HFFc6 (cell line): ENCODE measurements at places on chromosomes 16 and 17.
A peak's percentile ranks its signal among the peaks of the same experiment; 100 is the strongest.

DNA sequence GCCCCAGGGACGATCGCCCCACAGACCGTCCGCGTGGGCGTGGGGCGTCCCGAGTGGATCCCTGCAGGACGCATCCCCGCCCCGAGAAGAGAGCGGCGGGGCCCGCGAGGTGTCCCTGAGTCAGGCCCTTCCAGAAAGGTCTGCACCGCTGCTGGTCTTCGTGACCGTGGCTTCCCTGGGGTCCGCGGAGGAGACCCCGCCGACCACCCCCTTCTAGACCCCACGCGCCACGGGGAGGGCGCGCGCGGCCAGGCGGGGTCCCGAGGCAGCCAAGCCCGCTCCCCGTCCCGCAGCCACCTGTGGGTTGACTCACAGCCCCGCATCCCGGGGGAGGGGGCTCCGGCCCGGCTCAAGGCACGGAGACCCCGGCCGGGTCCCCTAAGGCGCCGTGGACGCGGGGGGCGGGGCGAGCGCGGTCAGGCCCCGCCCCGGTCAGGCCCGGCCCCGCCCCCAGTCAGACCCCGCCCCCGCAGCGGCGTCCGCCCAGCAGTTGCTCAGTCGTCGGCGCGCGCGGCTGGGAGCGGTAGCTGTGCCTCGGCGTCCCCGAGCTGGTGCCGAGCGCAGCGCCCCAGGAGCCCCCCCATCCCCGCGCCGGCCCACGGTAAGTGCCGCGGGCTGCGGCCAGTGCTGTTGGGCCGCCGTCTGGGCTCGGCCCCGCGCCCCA, at the start of gene BAIAP3:
BAIAP3 (plus strand) TSS at position 497 of the 664 bp plus-strand sequence. CDS start 4,905 bp downstream, outside the sequence.
- DNase-seq: no peak

DNA sequence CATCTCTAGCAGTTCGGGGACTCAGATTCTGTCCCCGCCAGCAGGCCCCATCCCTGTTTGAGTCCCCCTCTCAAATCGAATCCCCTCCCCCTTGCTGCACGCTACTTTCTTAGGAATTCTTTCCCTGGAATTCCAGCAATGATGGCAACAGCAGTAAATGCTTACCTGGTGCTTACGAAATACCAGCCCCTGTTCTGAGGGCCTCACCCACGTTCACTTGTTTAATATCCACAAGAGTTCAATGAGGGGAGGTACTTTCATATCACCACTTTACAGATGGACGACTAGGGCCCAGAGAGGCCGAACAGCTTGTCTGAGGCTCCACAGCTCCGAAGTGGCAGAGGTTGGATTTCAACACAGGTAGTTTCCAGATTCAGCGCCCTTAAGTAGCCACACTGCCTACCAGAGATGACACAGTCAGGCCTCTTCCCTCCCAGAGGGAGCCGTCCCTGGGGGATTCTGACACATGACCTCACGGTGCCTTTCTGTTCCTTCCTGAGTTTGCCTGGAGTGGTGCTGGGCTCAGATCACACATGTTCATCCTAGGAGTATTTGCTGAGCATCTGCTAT, 120.7 kb upstream of the GSE1 start:
- DNase-seq: no peak

DNA sequence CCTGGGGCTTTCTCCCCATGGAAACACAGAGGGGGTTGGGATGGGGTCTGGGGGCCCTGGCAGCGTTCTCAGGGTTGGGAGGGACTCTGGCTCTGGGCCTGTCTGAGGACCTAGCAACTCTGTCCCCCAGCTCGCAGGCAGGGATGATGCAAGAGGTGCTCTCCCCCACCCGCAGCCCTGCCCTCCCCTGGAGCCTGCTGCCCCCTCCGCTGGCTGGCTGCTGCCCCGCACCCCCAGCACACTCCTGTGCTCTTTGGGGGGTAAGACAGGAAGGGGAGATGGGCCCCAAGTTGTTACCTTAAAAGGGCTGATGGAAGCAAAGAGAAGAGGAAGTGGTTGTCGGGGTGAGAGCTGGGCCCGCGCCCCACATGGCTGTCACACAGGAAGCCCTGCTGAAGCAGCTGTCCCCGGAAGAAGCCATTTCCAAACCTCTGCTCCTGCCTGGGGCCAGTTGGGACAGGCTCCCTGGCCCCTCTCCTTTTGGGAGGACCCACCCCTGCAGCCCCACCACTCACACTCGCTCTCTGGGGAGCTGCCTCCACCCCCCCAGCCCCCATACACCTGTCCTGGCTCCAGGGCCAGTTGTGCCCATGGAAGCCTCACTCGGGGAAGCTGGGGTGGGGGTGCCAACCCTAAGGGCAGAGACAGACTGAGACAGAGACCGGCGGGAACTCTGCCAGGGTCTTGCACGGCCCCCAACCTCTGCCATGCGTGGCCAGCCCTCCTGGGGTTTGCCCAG, 2.5 kb downstream of the CORO1A start:
- no peak for DNase-seq

GRCh38 chr16:56370185-56370874, 55.0 kb downstream of the AMFR start:
- no peak for DNase-seq

- DNase-seq: no peak
These were observed 131.8 kb downstream of the UTP18 start for GRCh38 chr17:51391982-51392654.

DNA sequence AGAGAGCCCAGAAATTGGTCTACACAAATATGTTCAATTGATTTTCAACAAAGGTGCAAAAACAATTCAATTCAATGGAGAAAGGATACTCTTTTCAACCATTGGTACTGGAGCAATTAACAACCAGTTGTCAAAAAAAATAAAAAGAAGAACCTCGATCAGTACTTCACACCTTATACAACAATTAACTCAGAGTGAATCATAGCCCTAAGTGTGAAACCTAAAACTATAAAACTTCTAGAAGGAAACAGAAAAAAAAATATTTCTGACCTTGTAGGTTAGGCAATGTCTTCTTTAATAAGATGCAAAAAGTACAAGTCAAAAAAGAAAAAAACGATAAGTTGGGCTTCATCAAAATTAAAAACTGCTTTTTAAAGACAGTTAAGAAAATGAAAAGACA, 56.1 kb upstream of the CHMP6 start:
- no peak for DNase-seq

DNA sequence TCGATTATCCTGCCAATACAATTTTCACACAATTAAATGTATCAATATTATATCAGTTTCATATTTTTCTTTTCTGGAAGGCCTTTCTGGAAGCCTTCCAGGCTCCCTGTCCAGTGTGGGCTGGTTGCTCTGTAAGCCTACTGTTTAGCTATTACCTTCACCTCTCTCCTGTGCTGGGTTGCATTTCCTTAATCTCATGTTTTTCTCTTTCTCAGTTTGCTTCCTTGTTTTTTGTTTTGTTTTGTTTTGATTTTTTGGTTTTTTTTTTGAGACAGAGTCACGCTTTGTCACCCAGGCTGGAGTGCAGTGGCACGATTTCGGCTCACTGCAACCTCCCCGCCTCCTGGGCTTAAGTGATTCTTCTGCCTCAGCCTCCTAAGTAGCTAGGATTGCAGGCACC, 6.8 kb downstream of the SEPHS2 start:
- DNase-seq: no peak

DNA sequence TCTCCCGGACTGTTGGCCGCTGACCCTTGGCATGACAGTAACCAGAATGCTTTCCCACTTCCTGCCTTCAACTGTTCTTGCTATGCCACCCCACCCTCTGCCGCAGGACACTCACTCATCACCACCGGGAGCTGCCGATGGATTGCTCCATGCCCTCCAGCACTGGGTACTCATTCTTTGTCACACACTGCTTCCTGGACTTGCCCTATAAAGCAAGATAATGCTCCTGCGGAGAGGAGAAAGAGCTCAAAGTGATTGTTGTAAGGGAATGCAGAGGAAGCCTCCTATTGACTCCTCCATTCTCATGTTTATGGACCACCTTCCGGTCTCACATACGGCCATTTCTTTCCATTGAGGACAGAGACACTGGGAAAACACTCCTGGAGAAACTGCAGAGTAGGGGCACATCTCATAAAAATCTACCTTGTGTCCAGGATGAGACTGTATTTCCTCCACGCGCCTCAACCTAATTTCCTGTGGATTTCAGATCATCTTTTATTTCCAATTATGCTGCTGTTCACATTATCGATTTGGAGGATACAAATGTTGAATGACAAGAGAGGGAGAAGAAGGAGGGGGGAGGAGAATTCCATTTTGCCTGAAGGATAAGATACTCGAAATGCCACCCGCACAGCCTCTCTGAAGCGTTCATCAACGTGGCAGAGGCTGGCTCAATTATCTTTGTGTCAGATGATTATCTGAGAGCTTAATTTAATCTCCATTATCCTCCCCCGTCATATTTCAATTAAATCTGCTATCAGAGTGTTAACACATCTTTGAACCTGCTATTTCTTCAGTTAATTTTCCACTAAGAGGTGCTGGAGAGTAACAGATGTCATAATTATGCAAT, 486.1 kb upstream of the SALL1 start:
- DNase-seq: peak; percentile 84

- DNase-seq: no peak
These were observed 8.9 kb upstream of the C16orf74 start for GRCh38 chr16:85759631-85760419.

DNA sequence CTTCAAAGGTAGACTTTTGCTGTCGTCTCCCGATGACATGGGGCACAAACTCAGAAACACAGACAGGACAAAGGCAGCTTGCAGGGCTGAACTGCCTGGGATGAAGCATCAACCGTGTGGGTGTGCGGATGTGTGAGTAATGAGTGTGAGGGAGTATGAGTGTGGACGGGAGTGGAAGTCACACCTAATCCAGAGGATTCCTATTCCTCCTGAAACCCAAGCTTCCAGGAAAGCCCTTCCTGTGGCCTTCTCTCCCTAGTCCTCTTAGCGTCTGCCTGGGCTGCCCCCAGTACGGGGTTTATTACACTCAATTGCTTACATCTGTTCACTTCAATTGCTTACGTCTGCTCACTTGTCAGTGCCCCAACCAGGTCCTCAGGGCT, 2.3 kb upstream of the IL4R start:
- DNase-seq: no peak

DNA sequence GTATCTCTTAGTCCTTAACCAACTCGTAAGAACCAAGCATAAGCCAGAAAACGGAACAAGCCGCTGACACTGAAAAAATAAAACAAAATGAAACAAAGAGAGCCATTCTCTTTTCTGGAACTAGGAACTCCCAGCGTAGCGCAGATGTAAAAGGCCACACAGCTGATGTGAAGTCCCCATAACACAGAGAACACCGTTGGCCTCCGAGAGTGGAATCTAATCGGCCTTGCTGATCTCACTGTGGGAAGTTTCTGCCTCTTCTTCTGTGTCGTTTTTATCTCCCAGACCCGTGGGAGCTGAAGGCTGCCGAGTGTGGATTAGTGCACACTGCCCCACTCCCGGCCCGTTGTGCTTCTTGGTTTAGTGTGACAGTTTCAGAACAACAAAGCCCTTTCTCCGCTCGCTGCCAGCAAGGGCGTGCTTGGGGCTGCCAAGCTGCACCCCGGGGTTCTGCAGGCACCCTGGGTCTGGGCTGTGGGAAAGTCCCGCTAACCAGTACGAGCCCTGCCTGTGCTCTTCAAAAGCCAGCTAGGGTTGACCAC, 21.7 kb downstream of the TTYH2 start:
- no peak for DNase-seq

DNA sequence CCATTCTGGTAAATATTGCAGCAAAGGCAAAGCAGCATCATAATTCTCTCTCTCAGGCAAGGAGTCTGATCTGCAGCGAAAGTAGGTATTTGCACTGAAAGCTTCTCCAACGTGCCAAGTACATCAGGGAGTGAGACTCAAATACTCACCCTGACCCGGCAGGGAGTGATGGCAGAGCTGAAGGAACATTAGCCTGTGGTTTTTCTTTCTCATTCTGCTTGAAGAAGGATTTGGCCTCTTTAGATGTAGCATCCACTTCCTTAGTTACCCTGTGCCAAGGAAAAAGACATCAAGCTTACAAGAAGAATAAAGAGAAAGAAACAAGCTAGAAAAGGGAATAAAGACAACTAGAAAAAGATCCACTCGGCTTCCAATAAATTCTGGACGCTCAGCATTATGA, 38.4 kb downstream of the CFDP1 start:
- no peak for DNase-seq

GRCh38 chr16:63287401-63287800, 1251.2 kb upstream of the CDH8 start:
- DNase-seq: no peak

GRCh38 chr16:59108374-59108773, 374.3 kb upstream of the GOT2 start:
- no peak for DNase-seq

DNA sequence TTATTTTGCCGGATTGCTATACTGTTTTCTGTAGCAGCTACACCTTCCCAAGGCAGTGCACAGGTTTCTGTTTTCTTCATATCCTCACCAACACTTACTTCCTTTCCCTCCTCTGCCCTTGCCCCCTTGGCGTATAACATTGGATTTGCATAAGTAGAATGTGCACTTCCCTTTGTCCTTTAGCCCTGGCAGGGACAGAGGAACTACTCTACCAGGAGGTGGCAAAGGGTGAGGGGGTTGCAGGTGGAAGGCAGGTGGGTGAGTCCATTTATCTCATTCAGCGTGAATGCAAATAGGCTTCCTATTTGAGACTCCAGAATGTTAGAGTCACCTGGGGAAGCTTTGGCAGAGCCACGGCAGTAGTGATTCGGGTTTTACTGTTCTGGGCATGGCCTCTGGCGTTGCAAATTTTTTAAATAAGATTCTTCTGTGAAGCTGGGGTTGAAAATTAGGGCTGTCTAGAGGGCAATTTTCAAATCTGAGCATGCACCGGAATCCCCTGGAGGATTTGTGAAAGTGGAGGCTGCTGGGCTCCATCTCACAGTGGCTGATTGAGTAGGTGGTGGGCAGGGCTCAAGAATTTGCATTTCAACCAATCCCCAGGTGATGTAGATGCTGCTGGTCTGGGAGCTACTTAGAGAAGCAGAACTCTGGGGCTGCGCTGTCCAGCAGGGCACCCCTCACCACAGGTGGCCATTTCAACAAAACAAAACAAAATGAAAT, 84.7 kb downstream of the PLCG2 start:
- no peak for DNase-seq

DNA sequence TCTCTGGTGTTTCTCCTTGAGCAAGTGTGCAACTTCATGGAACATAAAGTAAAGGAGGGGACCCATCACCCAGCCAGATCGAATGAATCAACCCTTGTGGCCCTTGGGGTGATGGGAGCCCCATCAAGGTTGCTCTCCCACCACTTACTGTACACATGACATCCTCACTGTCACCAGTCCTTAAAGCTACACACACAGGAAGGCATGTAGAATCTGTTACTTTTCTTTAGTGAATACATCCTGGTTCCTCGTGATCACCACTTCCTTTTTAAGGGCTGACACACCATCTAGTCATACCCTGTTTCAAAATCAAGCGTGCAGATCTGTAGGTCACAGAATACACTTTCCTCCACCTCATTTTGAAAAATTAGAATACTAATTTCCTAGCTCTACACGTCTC, 22.6 kb upstream of the MPHOSPH6 start:
- DNase-seq: peak; percentile 71

GRCh38 chr17:15119968-15120367, 145.2 kb downstream of the PMP22 start:
- DNase-seq: peak; percentile 25

GRCh38 chr16:8204096-8204495, 386.2 kb downstream of the TMEM114 start:
- DNase-seq: no peak

DNA sequence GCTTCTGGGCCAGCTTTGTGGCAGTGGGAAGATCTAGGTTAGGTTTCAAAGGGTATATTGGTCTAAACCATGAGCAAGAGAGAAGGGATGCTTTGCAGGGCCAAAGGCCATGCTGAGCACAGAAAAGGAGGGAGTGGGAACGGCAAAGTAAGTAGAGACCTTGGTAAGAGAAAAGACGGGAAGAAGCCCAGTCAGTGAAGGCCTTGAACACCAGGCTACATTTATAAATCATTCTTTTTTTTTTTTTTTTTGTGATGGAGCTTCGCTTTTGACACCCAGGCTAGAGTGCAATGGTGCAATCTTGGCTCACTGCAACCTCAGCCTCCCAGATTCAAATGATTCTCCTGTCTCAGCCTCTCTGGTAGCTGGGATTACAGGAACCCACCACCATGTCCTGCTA, 18.1 kb downstream of the TOM1L2 start:
- no peak for DNase-seq
